Keratinocyte (primary cell): ENCODE measurements at places on chromosomes 16 and 17. TPM values are rescaled to one million over a fixed set of nuclear protein-coding genes. Genes with fewer than 3 reads are reported as not detected.

Gene GAS7
- 0.10 to 0.17 TPM (median 0.14 TPM) in 3 replicates for polyA plus RNA-seq

Gene ZC3H18
- 6.0 to 18.4 TPM (median 7.5 TPM) in 3 replicates for polyA plus RNA-seq

Gene ITGA2B
- polyA plus RNA-seq = 0.06 TPM in 1 of 3 replicates, not detected in the others

Gene ADAD2
- not detected in 3 replicates for polyA plus RNA-seq

Gene CA7
- polyA plus RNA-seq = not detected in 3 replicates

Gene FBXL16
- 0.45 to 3.0 TPM (median 0.81 TPM) in 3 replicates for polyA plus RNA-seq

Gene KCNJ16
- not detected in 3 replicates for polyA plus RNA-seq

Gene IL32
- polyA plus RNA-seq = 0.28 to 0.67 TPM (median 0.31 TPM) in 3 replicates

Gene EVPLL
- 0.31 to 1.7 TPM in 2 of 3 replicates, not detected in the other for polyA plus RNA-seq

Gene PIMREG
- 1.7 to 7.5 TPM (median 6.5 TPM) in 3 replicates for polyA plus RNA-seq

Gene MCRIP1
- polyA plus RNA-seq = 17.7 to 29.1 TPM (median 24.4 TPM) in 3 replicates

Gene HAS3
- 132 to 278 TPM (median 143 TPM) in 3 replicates for polyA plus RNA-seq

Gene SSTR5
- polyA plus RNA-seq = not detected in 3 replicates

Gene ZMYND15
- 0.14 to 0.31 TPM (median 0.25 TPM) in 3 replicates for polyA plus RNA-seq

Gene P3H4
- polyA plus RNA-seq = 4.2 to 8.4 TPM (median 5.9 TPM) in 3 replicates

Gene ALOX12
- 0.19 to 0.35 TPM (median 0.22 TPM) in 3 replicates for polyA plus RNA-seq

Gene CNGB1
- polyA plus RNA-seq = 0.07 to 0.22 TPM (median 0.08 TPM) in 3 replicates

Gene DEXI
- polyA plus RNA-seq = 25.9 to 51.8 TPM (median 32.5 TPM) in 3 replicates

Gene SLC6A4
- polyA plus RNA-seq = 0.01 TPM in 1 of 3 replicates, not detected in the others

Gene CLEC19A
- not detected in 3 replicates for polyA plus RNA-seq

Gene MPO
- not detected in 3 replicates for polyA plus RNA-seq

Gene PABPN1L
- not detected in 3 replicates for polyA plus RNA-seq

Gene MED13
- 17.0 to 21.4 TPM (median 20.9 TPM) in 3 replicates for polyA plus RNA-seq

Gene ADAT1
- 33.3 to 43.4 TPM (median 34.4 TPM) in 3 replicates for polyA plus RNA-seq

Gene CPHXL2
- not detected in 3 replicates for polyA plus RNA-seq

Gene DNASE1L2
- 0.31 to 1.1 TPM (median 0.41 TPM) in 3 replicates for polyA plus RNA-seq

Gene KRTAP16-1
- not detected in 3 replicates for polyA plus RNA-seq

Gene HYDIN
- 0.41 to 0.62 TPM (median 0.49 TPM) in 3 replicates for polyA plus RNA-seq

Gene PRSS8
- 31.2 to 65.3 TPM (median 46.4 TPM) in 3 replicates for polyA plus RNA-seq

Gene CDC6
- polyA plus RNA-seq = 5.5 to 28.0 TPM (median 26.5 TPM) in 3 replicates

Gene SDR42E2
- polyA plus RNA-seq = not detected in 3 replicates

Gene ALOX15
- 0.02 to 0.04 TPM (median 0.04 TPM) in 3 replicates for polyA plus RNA-seq

Gene RNU2-1
- not detected in 3 replicates for polyA plus RNA-seq

Gene POLR3K
- polyA plus RNA-seq = 16.3 to 28.8 TPM (median 23.2 TPM) in 3 replicates

Gene PRSS27
- polyA plus RNA-seq = 0.20 to 0.67 TPM (median 0.22 TPM) in 3 replicates
